ENCODE measurements at places on chromosomes 3 and 15. TPM values are rescaled to one million over a fixed set of nuclear protein-coding genes. Genes with fewer than 3 reads are reported as not detected.
A peak's percentile ranks its signal among the peaks of the same experiment; 100 is the strongest.

- no peak overlapping the region for H3K4me3 ChIP-seq
- DNase-seq: no peak
- H3K27ac ChIP-seq: no peak overlapping the region
Observed at GRCh38 chr15:71207141-71207540, 91.9 kb downstream of the THSD4 start.

DNA sequence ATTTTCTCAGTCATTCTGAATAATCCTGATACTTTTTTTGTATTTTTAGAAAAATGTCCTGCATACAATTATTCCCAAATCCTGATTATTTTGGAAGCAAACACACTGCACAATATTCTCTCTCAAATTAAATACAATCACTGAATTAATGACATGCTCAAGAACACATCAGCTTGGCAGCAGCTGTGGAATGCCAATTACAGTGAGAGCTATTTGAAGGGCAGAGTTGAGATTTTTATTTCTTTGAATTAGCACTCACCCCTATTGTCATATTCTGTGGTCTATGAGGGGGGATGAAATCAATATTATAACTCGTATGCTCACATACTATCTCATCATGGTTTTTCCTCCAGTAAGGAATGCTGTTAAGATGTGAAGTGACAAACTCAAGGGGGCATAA lies 312.2 kb downstream of the CNTN3 start:
- H3K4me1 ChIP-seq: no peaks in the 10 kb centered on the region
- no peak overlapping the region for H3K4me3 ChIP-seq
- peaks cover 13% of the 10 kb centered on the region for H3K36me3 ChIP-seq
- H3K27me3 ChIP-seq: no peaks in the 10 kb centered on the region
- no peak for DNase-seq

GRCh38 chr3:167736264-167736787 lies 805 bp downstream of the SERPINI1 start:
- no peak for DNase-seq
- no peaks in the 10 kb centered on the region for H3K27me3 ChIP-seq
- no peak overlapping the region for H3K27ac ChIP-seq

- DNase-seq: no peak
- H3K27me3 ChIP-seq: no peaks in the 10 kb centered on the region
- no peak overlapping the region for H3K4me3 ChIP-seq
- H3K36me3 ChIP-seq: no peaks in the 10 kb centered on the region
Observed at GRCh38 chr15:62472616-62473299, 307.7 kb upstream of the C2CD4B start.

GRCh38 chr15:73050561-73051295 lies 1.5 kb upstream of the NEO1 start:
- no peak for DNase-seq
- no peaks in the 10 kb centered on the region for H3K36me3 ChIP-seq
- peak overlapping the region; percentile 89 for H3K27ac ChIP-seq
- peak overlapping the region; percentile 87 for H3K4me3 ChIP-seq
- no peaks in the 10 kb centered on the region for H3K4me1 ChIP-seq

GRCh38 chr3:48561045-48561736 lies 2.4 kb downstream of the UCN2 start:
- no peaks in the 10 kb centered on the region for H3K36me3 ChIP-seq
- H3K27me3 ChIP-seq: no peaks in the 10 kb centered on the region
- H3K27ac ChIP-seq: peak overlapping the region; percentile 83
- peaks cover 15% of the 10 kb centered on the region for H3K4me1 ChIP-seq
- peak; percentile 86 for DNase-seq
- H3K4me3 ChIP-seq: peak overlapping the region; percentile 42

- peak overlapping the region; percentile 65 for H3K27ac ChIP-seq
- H3K27me3 ChIP-seq: no peaks in the 10 kb centered on the region
- no peak overlapping the region for H3K4me3 ChIP-seq
- H3K4me1 ChIP-seq: peaks cover 34% of the 10 kb centered on the region
- H3K36me3 ChIP-seq: no peaks in the 10 kb centered on the region
Observed at GRCh38 chr3:111769110-111769991, 89.7 kb upstream of the PHLDB2 start.

GRCh38 chr3:4900298-4900697 lies 78.9 kb upstream of the BHLHE40 start:
- H3K27ac ChIP-seq: peak overlapping the region; percentile 75
- no peaks in the 10 kb centered on the region for H3K36me3 ChIP-seq
- no peak for DNase-seq
- no peaks in the 10 kb centered on the region for H3K27me3 ChIP-seq
- H3K4me1 ChIP-seq: no peaks in the 10 kb centered on the region

The SNX22 gene
- total RNA-seq: 0.53 TPM

The SOX2 gene
- total RNA-seq: 2.0 TPM

The ADAMTS9 gene
- 74.1 TPM for total RNA-seq

GRCh38 chr3:120775411-120775810 lies 32.9 kb downstream of the GTF2E1 start:
- no peak overlapping the region for H3K4me3 ChIP-seq
- H3K27me3 ChIP-seq: no peaks in the 10 kb centered on the region
- no peaks in the 10 kb centered on the region for H3K4me1 ChIP-seq
- H3K36me3 ChIP-seq: no peaks in the 10 kb centered on the region
